ENCODE measurements at places on chromosomes 6 and 20.

DNA sequence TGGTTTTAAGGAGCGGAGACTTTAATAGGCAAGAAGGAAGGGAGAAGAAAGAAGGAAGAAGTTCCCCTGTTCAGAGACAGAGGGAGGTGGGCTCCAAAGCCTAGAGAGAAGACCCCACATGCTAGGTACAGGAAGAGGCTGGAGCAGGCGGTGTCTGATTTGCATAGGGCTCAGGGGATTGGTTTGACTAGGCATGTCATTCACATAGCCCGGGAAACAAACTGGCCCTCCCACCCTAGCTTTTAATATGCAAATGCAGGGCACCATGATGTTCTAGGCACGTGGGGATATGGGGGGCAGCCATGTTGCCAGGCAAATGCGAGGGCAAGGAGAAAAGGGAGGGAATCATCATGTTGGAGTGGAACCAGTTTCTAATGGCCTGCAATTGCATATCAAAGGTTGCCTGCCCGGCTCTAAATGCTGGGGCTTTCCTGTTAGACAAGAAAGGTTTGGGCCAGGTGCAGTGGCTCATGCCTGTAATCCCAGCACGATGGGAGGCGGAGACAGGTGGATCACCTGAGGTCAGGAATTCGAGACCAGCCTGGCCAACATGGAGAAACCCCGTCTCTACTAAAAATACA lies 34.3 kb upstream of the AGPAT4 start:
- no peak for DNase-seq

DNA sequence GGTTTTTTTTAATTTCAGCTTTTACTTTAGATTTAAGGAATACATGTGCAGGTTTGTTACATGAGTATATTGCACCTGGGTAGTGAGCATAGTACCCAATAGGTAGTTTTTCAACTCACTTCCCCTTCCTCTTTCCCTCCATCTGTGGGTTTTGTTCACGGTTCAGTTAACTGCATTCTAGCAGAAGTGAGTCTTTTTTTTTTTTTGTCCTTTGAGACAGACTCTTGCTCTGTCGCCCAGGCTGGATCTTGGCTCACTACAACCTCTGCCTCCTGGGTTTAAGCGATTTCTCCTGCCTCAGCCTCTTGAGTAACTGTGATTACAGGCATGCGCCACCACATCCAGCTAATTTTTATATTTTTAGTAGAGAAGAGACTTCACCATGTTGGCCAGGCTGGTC lies 8.7 kb downstream of the UBR2 start:
- DNase-seq: no peak

DNA sequence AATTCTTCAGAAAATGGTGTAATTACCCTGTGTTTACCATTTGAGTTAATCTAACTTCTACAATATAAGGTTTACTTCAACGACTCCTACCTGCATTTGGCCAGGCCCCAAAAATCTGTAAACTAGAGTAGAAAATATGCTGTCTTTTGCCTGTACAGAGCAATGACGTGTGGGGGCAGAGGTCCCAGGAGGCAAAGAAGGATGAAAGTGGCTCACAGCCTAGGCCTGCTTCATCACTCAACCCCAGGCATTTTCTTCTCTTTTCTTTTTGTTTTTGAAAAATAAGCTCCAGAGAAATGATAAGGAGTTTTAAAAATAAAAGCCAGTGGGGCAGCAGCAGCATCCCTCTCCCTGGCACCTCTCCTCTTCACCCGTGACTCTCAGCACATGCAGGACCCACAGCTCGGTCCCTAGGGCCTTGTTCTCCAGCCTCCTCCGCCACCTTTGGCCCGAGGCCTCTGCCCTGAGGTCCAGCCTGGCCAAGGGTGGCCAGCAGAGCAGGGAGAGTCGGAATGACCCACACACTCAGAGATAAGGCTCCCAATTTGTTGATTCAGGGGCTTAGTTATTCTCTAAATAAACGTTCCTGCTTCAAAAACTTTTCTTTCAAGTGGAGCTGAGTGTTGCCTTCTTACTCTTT lies 310.3 kb upstream of the RNF24 start:
- no peak for DNase-seq

- DNase-seq: no peak
Observed at GRCh38 chr6:169205176-169206160, 48.2 kb downstream of the THBS2 start.

GRCh38 chr6:89133981-89134380 lies 11.9 kb upstream of the PM20D2 start:
- DNase-seq: no peak

- no peak for DNase-seq
Observed at GRCh38 chr6:105907991-105908390, 178.1 kb upstream of the PRDM1 start.

DNA sequence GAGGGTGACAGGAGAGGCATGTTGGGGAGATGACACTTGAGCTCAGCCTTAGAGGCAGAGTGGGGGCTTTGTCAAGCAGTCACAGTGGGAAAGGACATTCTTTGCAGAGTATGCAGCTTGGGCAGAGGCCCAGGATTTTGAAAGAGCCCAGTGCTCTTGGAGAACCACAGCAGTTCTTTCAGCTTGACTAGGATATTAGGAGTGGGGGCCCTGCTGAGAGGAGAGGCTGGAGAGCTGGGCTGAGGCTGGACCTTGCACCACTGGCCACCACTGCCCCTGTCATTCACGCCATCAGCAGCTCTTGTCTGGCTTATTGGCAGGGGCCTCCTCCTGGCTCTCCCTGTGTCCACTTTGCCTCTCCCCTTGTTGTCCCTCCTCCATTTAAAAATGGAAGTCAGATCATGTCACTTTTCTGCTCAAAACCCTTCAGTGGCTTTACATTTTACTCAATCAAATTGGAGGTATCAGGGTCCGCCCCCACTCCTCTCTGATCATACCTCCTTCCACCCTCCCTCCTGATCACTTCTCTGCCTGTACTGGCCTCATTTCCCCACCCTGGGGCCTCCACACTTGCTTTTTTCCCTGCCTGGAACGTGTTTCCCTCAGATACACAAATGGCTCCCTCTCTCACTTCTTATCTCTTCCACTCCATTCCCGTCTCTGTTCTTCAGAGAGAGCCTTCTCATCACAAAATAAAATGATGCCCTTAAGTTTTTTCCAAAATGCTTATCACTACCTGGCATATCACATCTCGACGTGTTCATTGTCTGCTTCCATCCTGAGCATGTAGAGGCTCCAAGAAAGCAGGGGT lies 10.5 kb downstream of the MANBAL start:
- peak; percentile 34 for DNase-seq

DNA sequence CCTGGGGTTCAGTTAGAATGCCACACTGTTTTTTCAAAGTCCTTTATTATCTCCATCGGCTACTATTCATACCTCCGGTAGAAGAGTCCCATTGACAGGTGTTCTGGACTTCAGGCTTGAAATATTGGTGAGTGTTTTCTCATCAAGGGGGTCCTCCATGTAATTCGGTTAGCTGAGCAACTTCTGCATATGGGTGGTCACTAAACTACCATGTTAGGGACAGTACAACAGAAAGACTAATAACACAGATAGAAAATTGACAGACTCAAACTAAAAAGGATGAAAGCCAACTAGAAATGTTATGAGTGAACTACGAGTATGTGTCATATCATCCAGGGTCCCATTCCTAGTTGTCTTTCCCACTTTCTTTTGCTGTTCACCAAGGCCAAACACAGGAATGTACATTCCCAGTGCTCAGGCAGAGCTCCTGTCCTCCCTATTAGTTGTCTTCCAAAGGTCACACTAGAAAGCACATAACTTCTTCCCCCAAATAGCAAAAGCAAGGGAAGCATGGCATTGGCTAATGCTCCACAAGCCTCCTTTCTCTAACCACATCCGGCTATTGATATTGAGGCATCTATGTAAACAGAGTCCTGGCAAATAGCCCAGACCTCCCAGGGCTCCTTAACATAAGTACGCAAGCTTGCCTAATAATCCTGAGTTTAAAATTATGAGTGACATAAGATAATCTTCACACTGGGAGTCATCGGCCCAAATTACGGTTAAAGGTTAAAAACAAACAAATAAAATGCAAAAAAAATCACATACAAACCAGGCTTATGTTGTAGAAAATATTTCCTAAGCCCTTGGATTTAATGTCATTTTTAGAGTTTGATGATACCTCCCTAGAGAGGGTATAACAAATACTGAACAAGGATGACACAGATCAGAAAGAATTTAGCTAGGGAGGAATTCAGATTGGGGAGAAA lies 13.2 kb downstream of the CCN2 start:
- no peak for DNase-seq

GRCh38 chr6:102023977-102024657 lies 630.6 kb downstream of the GRIK2 start:
- no peak for DNase-seq
